ENCODE measurements at places on chromosomes 3 and 15.

DNA sequence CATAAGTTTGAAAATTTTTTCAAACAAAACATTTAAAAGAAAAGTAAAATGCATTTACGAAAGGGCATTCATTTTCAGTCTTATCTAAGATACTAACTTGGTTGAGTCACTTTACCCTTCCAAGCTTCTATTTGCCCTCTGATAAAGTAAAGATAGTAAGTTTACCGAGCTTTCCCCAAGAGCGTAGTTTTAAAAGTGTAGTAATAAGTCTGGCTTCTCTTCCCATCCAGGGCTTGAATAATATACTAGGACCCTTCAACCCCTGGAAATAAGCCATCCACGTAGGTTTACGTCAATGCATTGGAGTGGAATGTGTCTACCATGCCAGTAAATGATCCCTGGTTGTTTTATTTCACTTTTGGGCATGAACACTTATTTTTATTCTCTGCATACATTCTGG, 608.3 kb downstream of the NTRK3 start:
- DNase-seq: no peak

- no peak for DNase-seq
Observed at GRCh38 chr15:43919540-43920253, 92.9 kb downstream of the WDR76 start.

DNA sequence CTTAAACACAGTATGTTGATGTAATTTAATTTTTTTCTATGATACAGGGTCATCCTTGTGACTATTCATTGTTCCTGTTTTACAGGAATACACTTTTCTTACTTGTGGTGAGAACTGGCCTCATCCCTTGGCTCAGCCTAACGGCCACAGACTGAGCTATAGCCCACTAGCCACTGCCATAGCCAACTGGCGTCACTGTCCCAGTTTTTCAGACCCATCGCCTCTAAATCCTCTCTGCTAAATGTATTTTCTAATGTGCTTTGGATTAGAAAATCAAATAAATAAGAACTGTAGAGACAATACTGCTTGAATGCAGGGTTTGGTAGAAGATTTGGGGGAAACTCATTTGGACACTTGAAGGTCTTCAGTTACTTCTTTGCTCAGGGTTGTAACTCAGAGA, 113.1 kb downstream of the TIGIT start:
- no peak for DNase-seq

- DNase-seq: no peak
Observed at GRCh38 chr15:89787944-89788343, 11.8 kb downstream of the MESP2 start.

DNA sequence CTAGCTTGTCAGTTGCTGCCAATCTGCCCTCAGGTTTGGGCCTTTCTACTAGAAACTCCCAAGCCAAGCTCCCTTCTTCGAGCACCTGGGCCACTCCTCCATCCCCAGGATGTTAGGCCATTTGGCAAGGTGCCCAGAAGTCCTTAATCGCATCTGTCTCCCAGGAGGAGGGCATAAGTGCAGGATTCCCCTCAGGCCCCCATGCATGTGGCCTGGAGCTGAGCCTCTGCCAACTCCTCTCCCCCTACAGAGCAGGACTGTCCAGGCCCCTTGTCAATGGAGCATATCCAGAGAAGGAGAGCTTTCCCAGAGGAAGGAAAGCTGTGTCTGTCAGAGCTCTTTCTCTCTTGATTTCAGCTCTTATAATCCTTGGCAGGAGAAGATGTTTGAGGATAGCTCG, 182.6 kb upstream of the ROPN1 start:
- DNase-seq: peak; percentile 97

DNA sequence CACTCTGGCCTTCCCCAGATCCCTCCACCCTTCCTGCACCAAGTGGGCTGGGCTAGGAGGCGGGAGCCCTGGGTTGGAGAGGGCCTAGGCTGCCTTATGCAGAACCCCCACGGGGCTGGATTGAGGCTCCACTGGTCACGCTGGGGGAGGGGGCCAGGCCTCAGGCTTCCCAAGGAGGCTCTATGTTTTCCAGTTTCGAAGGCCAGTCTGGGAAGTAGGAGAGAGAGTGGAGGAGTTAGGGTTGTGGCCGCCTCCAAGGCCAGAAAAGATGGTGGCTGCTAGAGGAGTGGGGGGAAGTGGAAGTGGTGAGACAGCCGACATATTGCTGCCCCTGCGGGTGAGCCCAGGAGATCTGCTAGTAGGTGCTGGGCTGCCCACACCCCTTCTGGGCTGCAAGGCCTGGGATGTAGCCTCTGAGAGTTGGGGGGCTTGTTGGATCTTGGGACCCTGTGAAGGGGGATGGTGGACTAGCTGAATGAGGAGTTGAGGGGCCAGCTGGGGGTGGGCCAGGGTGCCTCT, 1.2 kb downstream of the GNAI2 start:
- DNase-seq: no peak

GRCh38 chr3:30314757-30315325, 291.6 kb upstream of the TGFBR2 start:
- no peak for DNase-seq

GRCh38 chr3:181582619-181583018, 129.1 kb upstream of the SOX2 start:
- no peak for DNase-seq

DNA sequence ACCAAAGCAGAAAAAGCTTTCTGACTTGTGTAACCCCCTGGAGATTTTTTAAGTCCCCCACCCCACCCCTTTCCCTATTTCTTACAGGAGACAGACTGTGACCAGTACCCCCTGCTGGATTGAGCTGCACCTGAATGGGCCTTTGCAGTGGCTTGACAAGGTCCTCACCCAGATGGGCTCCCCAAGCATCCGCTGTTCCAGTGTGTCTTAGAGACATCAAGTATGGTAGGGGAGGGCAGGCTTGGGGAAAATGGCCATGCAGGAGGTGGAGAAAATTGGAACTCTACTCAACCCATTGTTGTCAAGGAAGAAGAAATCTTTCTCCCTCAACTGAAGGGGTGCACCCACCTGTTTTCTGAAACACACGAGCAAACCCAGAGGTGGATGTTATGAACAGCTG, 64.1 kb downstream of the AAGAB start:
- DNase-seq: no peak

DNA sequence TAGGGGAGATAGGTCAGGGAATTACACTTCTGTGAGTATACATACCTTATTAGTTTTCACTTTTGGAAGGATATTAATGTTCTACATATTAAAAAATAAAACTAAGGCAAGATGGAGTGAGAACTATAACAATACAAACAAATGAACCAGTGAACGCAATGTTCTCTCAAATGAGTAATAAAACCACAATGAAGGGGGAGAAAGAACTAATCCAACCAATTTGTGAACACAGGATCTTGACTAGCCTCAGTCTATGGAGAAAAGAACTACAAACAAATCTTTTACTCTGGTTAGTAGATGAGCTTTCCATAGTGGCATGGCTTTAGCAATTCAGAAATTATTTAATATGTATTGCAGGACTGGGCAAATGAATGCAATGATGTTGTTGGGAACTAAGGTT, 26.9 kb upstream of the ATOSA start:
- no peak for DNase-seq

DNA sequence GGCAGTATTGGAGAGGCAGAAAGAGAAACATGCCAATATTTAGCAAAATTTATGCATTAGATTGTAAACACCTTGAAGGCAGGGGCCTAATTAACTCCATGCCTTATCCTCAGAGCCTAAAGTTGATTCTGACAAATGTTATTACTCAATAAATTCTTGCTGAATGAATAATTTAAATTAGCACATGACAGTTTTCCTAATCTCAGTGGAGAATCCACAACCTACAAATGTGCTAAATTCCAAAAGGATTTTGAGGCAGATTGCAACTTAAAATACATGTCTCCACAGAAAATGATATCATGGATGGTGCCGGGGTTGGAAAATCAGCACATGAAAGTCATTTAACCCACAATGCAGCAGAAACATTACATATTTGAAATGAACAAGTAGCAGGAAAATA, 41.1 kb upstream of the NANOGP8 start:
- DNase-seq: no peak

GRCh38 chr15:71349336-71349735, 234.1 kb downstream of the THSD4 start:
- DNase-seq: no peak
